ENCODE measurements at places on chromosomes 2 and 18.

GRCh38 chr18:71598374-71598773, 945.8 kb downstream of the CBLN2 start:
- no peak for DNase-seq

- DNase-seq, result peak; percentile 89
Measured at GRCh38 chr2:43484323-43484930, 111.4 kb downstream of the THADA start.

DNA sequence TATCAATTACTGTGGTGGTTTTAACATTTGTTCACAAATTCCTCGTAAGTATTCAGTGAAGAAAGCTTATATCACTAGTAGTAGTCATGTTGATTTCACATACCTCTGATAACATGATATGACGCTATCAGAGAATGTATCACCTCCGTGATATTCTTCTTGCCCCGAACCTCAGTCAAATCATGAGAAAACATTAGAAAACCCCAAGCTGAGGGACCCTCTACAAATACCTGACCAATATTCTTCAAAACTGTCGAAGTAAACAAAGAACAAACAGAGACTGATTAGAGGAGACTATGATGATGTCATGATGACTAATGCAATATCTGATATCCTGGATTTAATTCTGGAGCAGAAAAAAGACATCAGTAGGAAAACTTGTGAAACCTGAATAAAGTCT, 85.6 kb upstream of the SPOPL start:
- no peak for DNase-seq

DNA sequence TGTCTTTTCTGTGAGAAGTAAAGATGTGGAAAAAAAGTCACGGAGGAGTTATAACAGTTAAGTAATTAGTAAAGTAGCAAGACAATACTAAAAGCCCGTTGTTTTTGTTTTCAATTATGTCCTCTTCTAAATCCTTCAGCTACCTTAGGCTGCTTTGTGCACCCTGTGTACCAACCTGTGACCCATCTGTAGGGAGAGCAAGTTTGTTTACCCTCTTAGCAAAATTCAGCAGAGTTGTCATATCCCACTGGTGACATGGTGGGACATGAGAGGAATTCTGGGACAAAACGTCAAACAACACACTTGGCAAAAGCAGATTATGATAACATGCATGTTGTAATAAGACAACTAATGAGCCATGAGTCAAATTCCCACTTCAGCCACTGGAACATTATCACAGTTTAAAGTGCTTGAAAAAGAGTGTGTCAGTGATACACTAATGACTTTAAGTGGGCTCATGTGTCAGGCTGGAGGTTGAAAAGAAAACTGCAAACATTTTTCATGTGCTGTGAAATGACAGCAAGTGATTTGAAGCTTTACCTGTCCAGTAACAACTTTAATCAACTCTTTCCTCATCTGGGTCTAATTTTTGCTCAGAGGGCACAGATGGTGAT, 392.8 kb upstream of the ACVR2A start:
- no peak for DNase-seq

GRCh38 chr2:65708086-65708485, 275.7 kb upstream of the SPRED2 start:
- DNase-seq, result no peak

- DNase-seq, result no peak
Measured at GRCh38 chr2:57181315-57182038, 865.1 kb upstream of the VRK2 start.

GRCh38 chr2:54773838-54774237, 50.4 kb downstream of the EML6 start:
- DNase-seq, result no peak

GRCh38 chr2:137133225-137133624, 367.9 kb downstream of the THSD7B start:
- no peak for DNase-seq

- DNase-seq, result peak; percentile 87
Measured at GRCh38 chr2:196101325-196101991, 32.8 kb upstream of the DNAH7 start.

GRCh38 chr2:3314626-3315025, 63.0 kb downstream of the EIPR1 start:
- DNase-seq, result no peak

GRCh38 chr2:45746888-45747287, 95.4 kb downstream of the PRKCE start:
- DNase-seq, result no peak

DNA sequence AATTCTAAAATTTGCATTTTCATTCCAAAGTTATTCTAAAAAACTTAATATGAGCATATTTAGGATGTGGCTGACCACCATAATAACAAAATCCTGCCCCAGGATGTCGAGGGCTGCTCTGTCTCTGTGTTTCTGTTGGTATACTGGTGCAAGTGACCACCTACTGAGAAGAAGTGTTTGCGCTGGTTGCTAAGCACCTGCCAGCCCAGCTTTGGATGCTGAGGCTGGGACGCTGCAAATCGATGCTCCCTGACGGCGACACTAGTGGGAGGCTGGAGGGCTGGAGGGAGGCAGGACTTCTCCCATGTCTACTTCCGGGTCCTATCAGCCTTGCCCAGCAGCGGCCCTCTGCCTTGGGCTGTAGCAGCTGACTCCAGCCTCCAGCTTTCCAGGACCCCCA, 45.0 kb downstream of the LAMA1 start:
- no peak for DNase-seq

DNA sequence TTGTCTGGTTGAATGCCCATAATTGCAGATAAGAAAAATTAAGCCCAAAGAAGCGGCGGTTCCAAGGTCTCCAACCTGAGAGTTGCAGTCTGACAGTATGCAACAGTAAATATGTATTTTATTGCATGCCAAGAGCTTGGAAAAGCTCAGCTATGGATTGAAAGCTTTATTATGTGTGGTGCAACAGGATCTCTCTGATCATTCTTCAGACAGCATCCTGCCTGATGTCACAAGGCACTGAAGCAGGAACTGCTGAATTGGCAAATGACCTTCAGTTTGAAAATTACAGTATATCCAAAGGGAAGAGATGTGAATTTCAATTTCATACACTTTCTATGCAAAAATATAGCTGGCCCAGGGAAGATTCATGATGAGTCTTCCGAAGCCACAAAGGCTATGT, 42.5 kb downstream of the DOCK10 start:
- no peak for DNase-seq

DNA sequence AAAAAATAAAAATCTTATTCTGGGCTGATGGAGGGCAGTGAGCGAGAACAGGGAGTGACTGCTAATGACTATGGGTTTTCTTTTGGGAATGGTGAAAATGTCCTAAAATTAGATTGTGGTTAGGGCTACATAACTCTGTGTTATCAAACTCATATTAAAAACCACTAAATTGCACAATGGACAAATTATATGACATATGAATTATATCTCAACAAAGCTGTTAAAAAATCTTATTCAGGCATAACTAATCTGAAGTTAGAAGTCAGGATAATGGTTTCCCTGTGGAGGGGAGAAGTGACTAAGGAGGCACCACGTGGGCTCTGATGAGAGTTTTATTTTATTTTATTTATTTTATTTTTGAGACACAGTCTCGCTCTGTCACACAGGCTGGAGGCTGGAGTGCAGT, 32.1 kb upstream of the DPP4 start:
- no peak for DNase-seq

GRCh38 chr2:162184821-162185450, 32.9 kb upstream of the GCG start:
- no peak for DNase-seq

GRCh38 chr2:6986301-6986911, 69.2 kb downstream of the RNF144A start:
- peak; percentile 70 for DNase-seq

GRCh38 chr2:80151248-80151647, 153.3 kb downstream of the LRRTM1 start:
- no peak for DNase-seq

GRCh38 chr2:1552611-1553010, 139.3 kb downstream of the TPO start:
- no peak for DNase-seq

- DNase-seq, result no peak
Measured at GRCh38 chr2:236760246-236760645, 190.6 kb downstream of the ACKR3 start.

DNA sequence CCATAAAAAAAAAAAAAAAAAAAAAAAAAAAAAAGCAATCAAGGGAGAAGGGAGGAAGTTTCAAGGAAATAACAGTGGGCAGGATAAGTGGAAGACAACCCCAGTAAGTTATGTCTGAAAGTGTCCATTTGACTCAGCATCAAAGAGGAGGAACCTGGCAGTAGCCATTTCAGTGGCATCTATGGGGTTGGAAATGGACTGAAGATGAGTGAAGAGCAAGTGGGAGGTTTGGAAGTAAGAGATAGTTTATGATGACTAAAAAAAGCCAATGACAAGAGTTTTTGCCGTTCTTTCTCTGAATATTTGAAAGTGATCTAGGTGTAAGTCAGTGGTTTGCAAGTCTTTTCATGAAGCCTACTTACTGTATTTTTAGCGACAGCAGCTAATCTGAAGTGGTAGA, 9.2 kb upstream of the SELENOI start:
- no peak for DNase-seq

DNA sequence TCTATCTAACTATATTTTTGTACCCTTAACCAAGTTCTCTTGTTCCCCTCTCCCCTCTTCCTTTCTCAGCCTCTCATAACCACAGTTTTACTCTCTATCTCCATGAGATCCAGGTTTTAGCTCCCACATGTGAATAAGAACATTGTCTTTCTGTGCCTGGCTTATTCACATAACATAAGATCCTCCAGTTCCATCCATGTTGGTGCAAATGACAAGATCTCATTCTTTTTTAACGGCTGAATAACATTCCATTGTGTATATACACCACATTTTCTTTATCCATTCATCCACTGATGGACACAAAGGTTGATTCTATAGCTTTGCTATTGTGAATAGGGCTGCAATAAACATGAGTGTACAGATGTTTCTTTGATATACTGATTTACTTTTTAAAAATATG, 83.9 kb upstream of the TMEM178A start:
- no peak for DNase-seq

- no peak for DNase-seq
Measured at GRCh38 chr2:195674491-195675221, 17.6 kb downstream of the SLC39A10 start.

DNA sequence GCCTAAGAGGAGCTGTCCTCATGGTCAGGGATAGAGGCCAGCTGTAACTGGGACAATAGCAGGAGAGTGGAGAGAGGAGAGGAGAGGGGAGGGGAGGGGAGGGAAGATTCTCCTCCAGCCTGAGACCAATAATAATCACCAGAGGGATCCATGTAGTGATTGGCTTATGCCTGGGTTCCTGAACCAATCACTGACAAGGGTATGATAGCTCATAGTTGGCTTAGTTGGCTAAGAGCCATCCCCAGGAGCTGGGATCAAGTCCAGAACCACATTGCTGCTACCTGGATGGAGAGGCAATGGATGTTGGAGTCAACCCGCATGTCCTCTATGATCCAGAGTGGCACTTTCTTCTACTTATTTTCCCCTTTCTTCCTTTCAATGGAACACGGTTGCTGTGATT, 7.7 kb upstream of the ST8SIA5 start:
- no peak for DNase-seq

DNA sequence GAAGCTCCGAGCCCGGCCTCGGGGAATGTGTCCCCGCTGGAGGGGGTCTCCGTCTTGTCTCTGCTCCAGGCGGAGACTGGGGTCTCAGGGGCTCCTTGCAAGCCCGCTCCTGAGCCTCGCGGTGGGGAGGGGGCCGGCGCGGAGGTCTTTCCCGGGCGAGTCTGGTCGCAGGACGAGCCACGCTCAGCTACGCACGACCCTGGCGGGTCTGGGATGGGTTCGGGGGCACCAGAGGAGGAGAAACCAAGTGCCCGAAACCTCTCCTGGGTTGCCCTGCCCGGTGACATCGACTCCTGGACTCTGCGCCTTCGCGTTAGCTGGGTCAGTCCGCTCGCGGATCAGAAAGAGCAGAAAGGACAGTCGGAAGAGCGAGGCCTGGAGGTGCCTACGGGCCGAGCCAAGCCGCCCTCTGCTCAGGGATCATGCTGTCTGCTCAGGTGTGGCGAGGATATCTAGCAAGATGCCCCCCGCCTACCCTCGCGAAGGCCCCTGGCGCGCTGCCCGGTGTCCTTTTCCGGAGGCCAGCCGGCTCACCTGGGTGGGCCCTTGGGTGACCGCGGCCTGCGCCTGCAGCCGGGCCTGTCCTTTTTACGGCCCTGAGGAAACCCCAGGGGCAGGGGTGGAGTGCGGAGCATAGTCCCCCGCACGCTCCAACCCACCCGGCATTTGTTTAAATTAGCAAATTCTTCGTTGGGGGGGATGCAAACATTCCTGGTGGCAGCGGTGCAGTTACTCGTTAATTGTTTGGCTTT, 58.7 kb downstream of the SNORC start:
- DNase-seq, result no peak

- no peak for DNase-seq
Measured at GRCh38 chr18:30491815-30492551, 550.6 kb downstream of the DSC3 start.

- DNase-seq, result peak; percentile 35
Measured at GRCh38 chr2:197240421-197241041, 70.0 kb downstream of the ANKRD44 start.

GRCh38 chr18:6683112-6683876, 46.2 kb upstream of the ARHGAP28 start:
- DNase-seq, result peak; percentile 11

DNA sequence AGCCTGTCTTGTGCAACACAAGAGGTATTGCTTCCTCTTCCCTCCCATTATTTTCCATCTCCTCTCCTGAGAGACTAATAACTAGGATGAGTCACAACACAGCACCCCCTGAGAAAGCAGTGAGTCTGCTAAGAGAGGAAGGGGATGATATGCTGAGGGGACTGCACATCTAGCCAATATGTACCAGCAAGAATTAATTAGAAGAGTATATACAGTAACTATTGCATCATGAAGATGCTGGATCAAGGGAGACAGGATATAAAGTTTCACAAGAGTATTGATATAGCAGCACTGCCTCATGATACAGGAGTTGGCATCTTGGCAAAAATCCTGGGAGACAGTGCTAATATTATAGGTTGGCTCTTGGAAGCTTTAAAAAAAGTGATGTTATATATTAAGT, 289.9 kb upstream of the RBMS1 start:
- DNase-seq, result no peak

DNA sequence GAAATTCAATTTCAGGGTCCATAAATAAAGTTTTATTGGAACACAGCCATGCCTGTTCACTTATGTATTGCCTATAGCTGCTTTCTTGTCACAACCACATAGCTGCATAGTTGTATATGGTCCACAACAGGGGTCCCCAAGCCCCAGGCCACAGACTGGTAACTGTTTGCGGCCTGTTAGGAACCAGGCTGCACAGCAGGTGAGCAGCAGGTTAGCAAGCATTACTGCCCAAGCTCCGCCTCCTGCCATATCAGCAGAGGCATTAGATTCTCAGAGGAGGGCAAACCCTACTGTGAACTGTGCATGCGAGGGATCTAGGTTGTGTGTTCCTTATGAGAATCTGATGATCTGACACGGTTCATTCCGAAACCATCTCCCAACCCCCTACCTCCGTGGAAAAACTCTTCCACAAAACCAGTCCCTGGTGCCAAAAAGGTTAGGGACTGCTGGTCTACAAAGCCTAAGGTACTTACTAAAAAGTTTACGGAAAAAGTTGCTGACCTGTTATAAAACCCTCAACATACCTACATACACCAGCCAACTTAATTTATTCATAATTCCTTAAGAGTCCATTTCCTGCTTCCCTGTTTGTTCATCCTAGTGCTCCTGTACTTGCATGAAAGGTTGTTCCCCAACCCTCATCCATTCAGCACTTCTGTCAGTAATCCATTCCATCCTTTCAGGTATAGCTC, 40.1 kb downstream of the NDUFAF7 start:
- DNase-seq, result no peak

- no peak for DNase-seq
Measured at GRCh38 chr2:19109518-19109917, 248.9 kb downstream of the OSR1 start.

GRCh38 chr2:203840655-203841205, 26.8 kb upstream of the CTLA4 start:
- no peak for DNase-seq
